Right atrium auricular region (tissue), 2 donors: ENCODE measurements at places on chromosomes 3 and 15. TPM values are rescaled to one million over a fixed set of nuclear protein-coding genes. Genes with fewer than 3 reads are reported as not detected.

DNA sequence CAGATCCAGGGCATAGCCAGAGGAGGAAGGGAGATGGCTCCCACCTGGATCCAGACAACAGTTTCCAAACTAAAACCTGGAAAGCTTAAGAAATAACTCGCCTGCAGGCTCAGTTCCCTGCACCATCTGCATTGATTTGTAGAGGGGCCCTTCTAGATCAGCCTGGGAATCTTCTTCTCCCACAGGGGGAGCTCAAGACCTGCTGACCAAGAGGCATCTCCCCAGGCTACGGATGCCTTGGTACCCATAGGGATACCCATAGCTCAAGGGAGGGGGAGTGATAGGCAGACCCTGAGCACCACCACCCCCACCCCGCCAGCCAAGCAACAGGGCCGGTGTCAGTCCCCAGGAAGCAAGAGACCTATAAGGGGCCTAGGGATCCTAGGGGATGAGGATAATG lies 28.0 kb upstream of the DCLK3 start:
- H3K4me1 ChIP-seq = no peaks in the 10 kb centered on the region
- DNase-seq = no peak
- no peaks in the 10 kb centered on the region for H3K36me3 ChIP-seq
- no peak overlapping the region for H3K4me3 ChIP-seq
- H3K27me3 ChIP-seq = no peaks in the 10 kb centered on the region

GRCh38 chr3:192409201-192409837 lies 318.0 kb downstream of the FGF12 start:
- H3K4me1 ChIP-seq = peaks cover 36% of the 10 kb centered on the region
- H3K4me3 ChIP-seq = peak overlapping the region; percentile 44
- H3K36me3 ChIP-seq = no peaks in the 10 kb centered on the region
- H3K27ac ChIP-seq = peak overlapping the region; percentile 48
- H3K27me3 ChIP-seq = no peaks in the 10 kb centered on the region
- DNase-seq = no peak

GRCh38 chr15:49328941-49329340 lies 94.1 kb upstream of the FGF7 start:
- H3K4me3 ChIP-seq = no peak overlapping the region
- no peaks in the 10 kb centered on the region for H3K36me3 ChIP-seq
- no peak for DNase-seq
- H3K4me1 ChIP-seq = no peaks in the 10 kb centered on the region

DNA sequence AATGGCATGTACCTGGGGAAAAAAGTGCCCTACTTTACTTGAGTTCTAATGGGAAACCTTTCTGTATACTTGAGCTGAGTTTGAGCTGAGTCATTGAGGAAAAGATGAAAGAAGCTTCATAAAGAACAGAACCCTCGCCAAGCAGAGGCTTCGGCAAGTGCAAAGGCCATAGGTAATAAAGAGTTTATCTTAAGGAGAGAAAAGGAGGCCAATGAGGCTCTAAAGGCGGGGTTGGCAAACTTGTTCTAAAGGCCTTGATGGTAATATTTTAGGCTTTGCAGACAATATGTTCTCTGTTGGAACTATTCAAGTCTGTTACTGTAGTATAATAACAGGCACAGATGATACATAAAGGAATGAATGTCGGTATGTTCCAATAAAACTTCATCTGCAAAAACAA lies 17.6 kb upstream of the TRAT1 start:
- H3K4me3 ChIP-seq = no peak overlapping the region
- no peaks in the 10 kb centered on the region for H3K36me3 ChIP-seq
- no peak for DNase-seq
- no peaks in the 10 kb centered on the region for H3K27me3 ChIP-seq
- no peak overlapping the region for H3K27ac ChIP-seq

GRCh38 chr15:40323953-40324937 lies 753 bp downstream of the INAFM2 start:
- H3K36me3 ChIP-seq = no peaks in the 10 kb centered on the region
- H3K27me3 ChIP-seq = no peaks in the 10 kb centered on the region
- no peak for DNase-seq

- H3K27ac ChIP-seq = no peak overlapping the region
- H3K4me1 ChIP-seq = no peaks in the 10 kb centered on the region
- DNase-seq = no peak
- H3K27me3 ChIP-seq = peaks cover 31% of the 10 kb centered on the region
These were observed 86.6 kb downstream of the NR2F2 start for GRCh38 chr15:96416934-96417759.

- H3K27me3 ChIP-seq = no peaks in the 10 kb centered on the region
- no peak overlapping the region for H3K27ac ChIP-seq
- no peaks in the 10 kb centered on the region for H3K36me3 ChIP-seq
- H3K4me3 ChIP-seq = no peak overlapping the region
- no peak for DNase-seq
These were observed 522.2 kb upstream of the SUCLG2 start for GRCh38 chr3:68176600-68176999.

DNA sequence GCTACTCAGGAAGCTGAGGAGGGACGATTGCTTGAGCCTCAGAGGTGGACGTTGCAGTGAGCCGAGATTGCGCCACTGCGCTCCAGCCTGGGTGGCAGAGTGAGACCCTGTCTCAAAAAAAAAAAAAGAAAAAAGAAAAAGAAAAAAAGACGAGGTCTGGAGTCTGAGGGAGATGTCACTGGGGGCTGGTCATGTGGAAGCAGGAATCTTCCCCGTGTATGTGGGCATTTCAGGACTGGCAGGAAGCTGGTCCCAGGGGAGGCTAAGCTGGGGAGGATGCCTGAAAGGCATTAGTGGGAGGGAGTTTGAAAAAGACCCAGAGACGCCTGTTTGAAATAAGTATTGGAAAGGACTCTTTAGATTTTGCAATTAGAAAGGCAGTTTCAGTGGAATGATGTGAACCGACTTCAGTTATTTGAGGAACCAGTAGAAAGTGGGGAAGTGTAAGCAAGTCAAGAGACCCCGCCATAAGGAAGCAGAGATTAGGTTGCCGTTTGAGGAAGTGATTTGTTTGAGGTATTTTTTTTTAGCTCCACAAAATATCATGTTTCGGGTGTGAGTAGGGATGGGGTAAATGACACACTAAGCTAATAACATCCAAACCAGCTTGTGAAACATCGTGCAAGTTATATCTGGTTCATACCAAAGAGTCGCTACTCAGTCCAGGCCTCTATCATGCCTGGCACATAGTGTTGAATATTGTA lies 55.5 kb downstream of the ST6GAL1 start:
- H3K27ac ChIP-seq = peak overlapping the region; percentile 56
- peaks cover 9% of the 10 kb centered on the region for H3K36me3 ChIP-seq
- no peak overlapping the region for H3K4me3 ChIP-seq

DNA sequence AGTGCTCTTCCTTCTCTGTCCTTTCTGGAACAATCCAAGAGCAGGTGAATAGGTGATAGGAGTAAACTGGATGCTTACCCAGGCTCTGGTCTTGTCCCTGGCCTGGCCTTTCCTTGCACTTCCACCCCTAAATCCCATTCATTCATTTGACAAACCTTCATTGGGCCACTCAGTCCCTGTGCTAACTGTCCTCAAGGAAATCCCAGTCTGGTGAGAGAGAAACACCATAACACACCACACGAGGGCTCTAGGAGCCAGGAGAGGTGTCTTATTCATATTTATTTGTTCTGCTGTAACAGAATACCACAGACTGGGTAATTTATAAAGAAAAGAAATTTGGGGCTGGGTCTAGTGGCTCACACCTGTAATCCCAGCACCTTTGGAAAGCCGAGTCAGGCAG lies 22.8 kb downstream of the EFCC1 start:
- H3K27me3 ChIP-seq = no peaks in the 10 kb centered on the region
- no peak overlapping the region for H3K4me3 ChIP-seq
- no peak for DNase-seq
- H3K27ac ChIP-seq = no peak overlapping the region

- H3K27ac ChIP-seq = no peak overlapping the region
- no peaks in the 10 kb centered on the region for H3K27me3 ChIP-seq
- no peaks in the 10 kb centered on the region for H3K4me1 ChIP-seq
- H3K36me3 ChIP-seq = no peaks in the 10 kb centered on the region
- DNase-seq = no peak
These were observed 364.5 kb upstream of the ICE2 start for GRCh38 chr15:60843482-60843881.

DNA sequence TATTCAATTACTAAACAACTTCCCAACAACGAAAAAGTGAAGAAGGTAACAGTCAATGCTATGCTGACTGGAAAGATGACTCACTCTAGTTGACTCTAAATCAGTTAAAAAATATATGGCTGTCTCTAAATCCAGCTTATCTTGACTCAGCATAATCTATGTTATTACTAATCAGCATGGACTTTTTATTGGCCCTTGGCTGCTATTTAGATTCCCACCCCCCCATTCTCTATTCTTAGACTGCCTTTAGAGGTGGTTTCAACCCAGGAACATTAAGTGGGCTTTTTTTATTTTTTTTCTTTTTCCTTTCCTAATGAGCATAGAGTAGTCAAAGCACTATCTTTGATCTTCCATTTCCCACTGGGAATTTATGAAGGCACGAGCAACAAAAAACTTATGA lies 1.9 kb downstream of the PCOLCE2 start:
- H3K27ac ChIP-seq = peak overlapping the region; percentile 92
- H3K4me1 ChIP-seq = no peaks in the 10 kb centered on the region
- no peaks in the 10 kb centered on the region for H3K36me3 ChIP-seq
- H3K4me3 ChIP-seq = no peak overlapping the region
- DNase-seq = no peak

DNA sequence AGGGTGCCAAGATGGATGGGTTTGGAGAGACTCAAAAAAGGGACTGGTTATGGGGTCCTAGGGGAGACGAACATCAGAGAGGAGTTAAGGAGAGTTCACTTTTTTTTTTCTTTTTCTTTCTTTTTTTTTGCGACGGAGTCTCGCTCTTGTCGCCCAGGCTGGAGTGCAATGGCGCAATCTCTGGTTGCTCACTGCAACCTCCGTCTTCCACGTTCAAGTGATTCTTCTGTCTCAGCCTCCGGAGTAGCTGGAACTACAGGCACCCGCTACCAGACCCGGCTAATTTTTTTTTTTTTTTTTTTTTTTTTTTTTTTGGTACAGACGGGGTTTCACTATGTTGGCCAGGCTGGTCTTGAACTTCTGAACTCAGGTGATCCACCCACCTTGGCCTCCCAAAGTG lies 1.2 kb downstream of the SPINT1 start:
- H3K4me3 ChIP-seq = no peak overlapping the region
- H3K4me1 ChIP-seq = peaks cover 19% of the 10 kb centered on the region
- DNase-seq = no peak
- no peaks in the 10 kb centered on the region for H3K36me3 ChIP-seq

GRCh38 chr15:62953496-62954045 lies 89.0 kb upstream of the TPM1 start:
- no peaks in the 10 kb centered on the region for H3K27me3 ChIP-seq
- no peak for DNase-seq
- H3K4me1 ChIP-seq = peaks cover 15% of the 10 kb centered on the region
- no peaks in the 10 kb centered on the region for H3K36me3 ChIP-seq
- H3K27ac ChIP-seq = no peak overlapping the region

- no peak for DNase-seq
- H3K4me3 ChIP-seq = peak overlapping the region; percentile 49
- H3K27me3 ChIP-seq = no peaks in the 10 kb centered on the region
These were observed 1.6 kb downstream of the CYP11A1 start for GRCh38 chr15:74365598-74366445.

GRCh38 chr15:68252925-68253534 lies 23.5 kb upstream of the CLN6 start:
- no peak for DNase-seq
- no peak overlapping the region for H3K27ac ChIP-seq
- H3K27me3 ChIP-seq = no peaks in the 10 kb centered on the region
- no peaks in the 10 kb centered on the region for H3K36me3 ChIP-seq
- H3K4me3 ChIP-seq = no peak overlapping the region
- peaks cover 10% of the 10 kb centered on the region for H3K4me1 ChIP-seq

- no peak overlapping the region for H3K4me3 ChIP-seq
- DNase-seq = no peak
- H3K36me3 ChIP-seq = no peaks in the 10 kb centered on the region
- no peaks in the 10 kb centered on the region for H3K27me3 ChIP-seq
- H3K27ac ChIP-seq = no peak overlapping the region
These were observed 18.7 kb upstream of the SCN10A start for GRCh38 chr3:38834717-38835116.

DNA sequence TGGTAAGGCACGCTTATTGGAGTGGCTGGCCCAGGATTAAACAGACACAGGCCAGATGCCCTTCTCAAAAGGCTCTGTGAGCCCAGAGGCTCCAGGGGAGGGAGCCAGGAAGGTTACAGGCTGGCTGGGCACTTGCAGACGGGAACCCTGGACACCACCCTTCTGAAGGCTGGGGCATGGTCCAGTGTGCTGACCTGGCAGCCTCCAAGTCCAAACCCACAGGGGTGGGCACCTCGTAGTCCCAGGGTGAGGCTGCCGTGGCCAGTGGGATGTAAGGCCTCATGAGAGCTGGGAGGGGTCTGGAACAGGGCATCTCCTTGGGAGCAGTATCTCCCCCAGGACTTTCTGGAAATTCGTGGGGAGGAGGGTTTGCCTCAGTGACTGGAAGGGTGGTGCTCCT lies 19.6 kb downstream of the EFCC1 start:
- H3K27ac ChIP-seq = no peak overlapping the region
- no peaks in the 10 kb centered on the region for H3K36me3 ChIP-seq
- H3K4me3 ChIP-seq = no peak overlapping the region
- no peaks in the 10 kb centered on the region for H3K27me3 ChIP-seq
- H3K4me1 ChIP-seq = no peaks in the 10 kb centered on the region

DNA sequence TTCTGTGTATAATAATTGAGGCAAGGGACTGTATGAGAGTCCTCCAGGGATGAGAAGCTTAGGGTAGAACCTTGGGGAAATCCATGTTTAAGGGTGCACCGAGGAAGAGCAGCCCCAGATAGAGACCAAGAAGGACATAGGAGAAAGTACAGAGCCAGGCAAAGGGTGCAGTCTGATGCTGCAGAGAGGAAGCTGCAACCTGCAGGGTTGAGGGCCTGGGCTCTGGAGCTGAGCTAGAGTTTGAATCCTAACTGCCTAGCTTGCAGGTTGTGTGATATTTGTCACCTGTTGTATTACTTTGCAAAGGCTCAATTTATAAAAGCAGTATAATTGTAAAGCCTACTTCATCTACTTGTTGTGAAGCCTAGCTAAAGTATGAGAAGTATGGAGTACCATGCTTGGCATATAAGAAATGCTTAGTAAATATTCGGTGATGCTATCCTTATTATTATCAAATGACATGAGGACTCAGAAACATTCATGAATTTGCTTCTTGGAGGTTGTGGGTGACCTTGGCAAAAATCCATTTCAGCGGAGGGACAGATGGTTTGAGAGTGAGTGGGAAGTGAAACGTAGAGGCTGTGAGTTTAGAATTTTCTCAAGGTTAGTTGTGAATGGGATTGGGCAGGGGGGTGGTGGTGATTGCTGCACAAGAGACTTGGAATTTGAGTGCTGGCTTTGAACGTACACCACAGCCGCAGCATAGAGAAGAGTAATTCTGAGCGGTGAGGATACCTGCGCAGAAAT lies 43.8 kb downstream of the PLCL2 start:
- H3K27ac ChIP-seq = no peak overlapping the region
- no peaks in the 10 kb centered on the region for H3K27me3 ChIP-seq
- H3K4me1 ChIP-seq = peaks cover 26% of the 10 kb centered on the region
- H3K36me3 ChIP-seq = no peaks in the 10 kb centered on the region
- H3K4me3 ChIP-seq = no peak overlapping the region

GRCh38 chr15:101185336-101185735 lies 66.5 kb downstream of the CHSY1 start:
- no peak overlapping the region for H3K4me3 ChIP-seq
- H3K4me1 ChIP-seq = no peaks in the 10 kb centered on the region
- DNase-seq = no peak
- H3K27ac ChIP-seq = peak overlapping the region; percentile 52
- no peaks in the 10 kb centered on the region for H3K27me3 ChIP-seq

Gene CYFIP1
- total RNA-seq = 32.7 TPM

Gene UROC1
- total RNA-seq = not detected

Gene ERC2
- total RNA-seq = 2.9 TPM

Gene LRRC49
- total RNA-seq = 35.3 TPM

Gene CPB1
- not detected for total RNA-seq

Gene GXYLT2
- total RNA-seq = 31.7 TPM

Gene COPG1
- total RNA-seq = 99.2 TPM

Gene CHRNA5
- 0.22 TPM for total RNA-seq

Gene GOLGA8H
- not detected for total RNA-seq

Gene TJP1
- total RNA-seq = 86.9 TPM

Gene GOLGA6D
- total RNA-seq = not detected
